ENCODE measurements at places on chromosomes 4 and X. TPM values are rescaled to one million over a fixed set of nuclear protein-coding genes. Genes with fewer than 3 reads are reported as not detected.

Gene SPANXC
- polyA plus RNA-seq = not detected

Gene CXCL3
- polyA plus RNA-seq = 0.84 TPM

Gene ACE2
- 1.2 TPM for polyA plus RNA-seq

Gene MAGEA6
- polyA plus RNA-seq = not detected

Gene GPR173
- 18.1 TPM for polyA plus RNA-seq

Gene ALB
- 2.7 TPM for polyA plus RNA-seq

Gene UGT2B17
- 2.9 TPM for polyA plus RNA-seq

Gene MAPK10
- polyA plus RNA-seq = 30.9 TPM

Gene CT55
- polyA plus RNA-seq = 0.33 TPM

Gene GPC4
- 49.2 TPM for polyA plus RNA-seq

Gene RBMX2
- 34.8 TPM for polyA plus RNA-seq

Gene ADD1
- polyA plus RNA-seq = 260 TPM

Gene CCDC158
- 1.5 TPM for polyA plus RNA-seq

Gene NWD2
- not detected for polyA plus RNA-seq

Gene SLC9B1
- polyA plus RNA-seq = 4.1 TPM

DNA sequence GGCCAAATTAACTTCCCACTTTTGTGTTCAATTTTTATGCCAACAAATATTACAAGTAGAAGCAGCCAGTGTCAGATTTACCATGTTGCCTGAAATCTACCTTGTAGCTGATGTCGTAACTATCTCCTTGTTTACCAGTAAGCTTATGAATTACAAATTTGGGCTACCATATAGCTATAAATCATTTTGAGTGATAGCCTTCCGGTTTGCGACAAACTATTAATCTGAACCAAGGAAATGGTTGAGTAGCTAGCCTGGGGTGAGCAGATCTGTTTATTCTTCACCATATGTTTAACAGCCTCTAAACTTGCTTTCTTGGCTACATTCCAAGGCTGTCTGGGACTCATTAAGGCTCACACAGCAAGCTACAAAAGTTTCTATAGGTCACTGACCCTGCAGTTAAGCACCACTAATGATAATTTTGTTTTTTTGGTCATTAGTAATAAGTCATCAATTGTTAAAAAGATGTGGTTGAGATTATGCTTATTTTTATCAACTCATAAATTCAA is 218.7 kb upstream of the SPOCK3 start:
- DNase-seq = no peak

GRCh38 chrX:117532339-117532738 is 584.3 kb downstream of the KLHL13 start:
- no peak for DNase-seq

- DNase-seq = no peak
Observed at GRCh38 chrX:16838202-16839066, 31.7 kb downstream of the RBBP7 start.

- DNase-seq = peak; percentile 31
Observed at GRCh38 chr4:167622481-167623240, 388.4 kb upstream of the SPOCK3 start.

- no peak for DNase-seq
Observed at GRCh38 chr4:123488916-123489315, 92.3 kb downstream of the SPRY1 start.

DNA sequence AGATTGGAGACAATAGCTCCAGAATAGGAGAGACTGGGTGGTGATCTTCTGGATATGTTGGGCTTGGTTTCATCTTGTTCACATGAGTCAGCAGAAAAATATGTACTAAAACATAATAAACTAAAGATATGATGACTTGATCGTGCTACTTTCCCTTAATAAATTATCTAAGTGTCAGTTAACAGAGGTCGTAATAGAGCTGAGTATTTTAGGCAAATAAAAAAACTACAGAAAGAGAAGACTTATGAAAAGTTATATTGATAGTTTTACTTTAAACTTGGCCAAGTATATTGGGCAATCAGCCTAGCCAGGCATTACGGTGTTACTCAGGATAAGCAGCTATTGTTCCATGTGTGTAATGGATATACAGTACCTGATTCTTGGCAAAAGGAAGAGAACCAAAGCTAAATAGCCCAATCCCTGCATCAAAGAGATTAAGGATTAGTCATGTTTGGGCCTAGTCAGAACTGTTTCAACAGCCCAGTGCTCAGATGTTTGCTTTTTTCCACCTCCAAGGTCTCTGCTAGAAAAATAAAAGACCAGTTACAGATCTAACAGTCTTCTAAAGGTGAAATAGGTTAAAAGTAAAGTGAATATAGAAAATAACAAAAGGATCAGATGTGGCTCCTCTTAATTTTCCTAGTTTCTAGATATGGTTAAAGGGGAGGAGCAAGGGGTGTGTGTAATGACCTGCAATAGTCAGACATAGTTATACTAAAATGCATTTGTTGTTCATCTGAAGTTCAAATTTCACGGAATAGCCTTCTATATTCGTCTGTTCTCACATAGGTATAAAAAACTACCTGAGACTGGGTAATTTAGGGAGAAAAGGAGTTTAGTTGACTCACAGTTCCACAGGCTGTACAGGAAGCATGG is 262.6 kb downstream of the ADGRL3 start:
- DNase-seq = no peak

- DNase-seq = no peak
Observed at GRCh38 chr4:161197912-161198311, 965.9 kb downstream of the FSTL5 start.

- DNase-seq = no peak
Observed at GRCh38 chrX:67961516-67961915, 417.7 kb downstream of the AR start.

DNA sequence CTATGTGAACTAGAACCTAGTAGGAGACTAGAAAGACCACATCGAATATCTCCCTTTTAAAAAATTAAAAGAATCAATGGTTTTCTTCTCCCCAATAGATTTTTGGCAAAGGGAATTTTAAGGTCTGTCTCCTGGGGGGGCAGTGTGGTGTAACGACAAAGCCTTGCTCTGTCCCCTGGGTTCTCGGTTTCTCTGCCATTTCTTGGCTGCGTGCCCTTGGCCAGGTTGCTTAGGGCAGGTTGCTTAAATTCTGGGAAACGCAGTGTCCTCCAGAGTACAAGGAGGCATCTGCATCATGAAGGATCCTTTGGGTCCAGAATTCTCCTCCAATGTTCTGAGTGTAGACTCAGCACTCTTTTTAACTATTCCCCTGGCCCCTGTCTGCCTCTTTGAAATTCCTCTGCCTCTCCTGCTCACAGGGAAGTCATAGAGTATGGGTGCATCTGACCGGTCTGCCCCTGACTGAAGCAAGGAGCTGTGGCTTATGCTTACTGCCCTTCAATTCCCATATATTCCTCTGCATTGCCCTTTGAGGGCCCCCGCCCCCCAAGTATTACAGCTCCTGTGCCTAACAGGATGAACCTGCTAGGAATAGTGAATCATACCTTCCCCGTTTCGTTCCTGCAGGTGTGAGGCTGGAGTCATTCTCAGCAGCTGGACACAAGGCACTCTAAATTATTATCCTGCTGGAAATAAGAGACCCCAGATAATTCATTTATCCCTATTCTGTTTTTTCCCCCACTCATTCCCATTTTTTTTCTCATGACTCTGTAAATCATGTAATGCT is 2.2 kb downstream of the KIT start:
- no peak for DNase-seq

DNA sequence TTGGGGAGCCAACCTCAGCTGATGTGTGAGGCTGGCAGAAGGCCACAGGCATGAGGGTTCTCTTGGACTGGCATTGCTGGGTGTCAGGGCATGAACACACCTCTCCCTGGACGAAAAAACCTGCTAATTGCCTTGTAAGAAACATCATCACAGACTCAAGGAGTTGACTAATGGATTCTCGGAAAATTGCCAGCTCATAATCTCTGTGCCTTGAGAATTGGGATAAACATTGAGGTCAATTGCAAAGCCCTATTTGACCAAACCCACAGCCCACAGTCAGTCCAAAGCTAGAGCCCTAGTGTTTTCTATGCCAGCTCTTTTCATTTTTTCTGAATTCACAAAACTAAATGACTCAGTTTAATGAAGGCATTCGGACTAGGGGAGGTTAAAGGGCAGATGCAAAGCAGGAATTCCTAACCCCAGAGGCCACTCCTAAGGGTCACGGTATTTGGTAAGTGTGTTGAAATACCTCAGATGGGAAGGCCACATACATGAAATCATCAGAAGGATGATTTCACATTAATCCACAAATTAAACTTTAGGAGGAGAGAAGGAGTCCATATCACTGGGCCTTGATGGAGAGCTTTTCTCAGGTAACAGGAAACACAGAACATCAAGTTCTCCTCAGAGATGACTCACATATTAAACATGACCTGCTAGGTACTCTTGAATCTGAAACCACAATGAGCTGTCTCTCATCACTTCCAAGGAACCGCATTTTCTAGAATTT is 39.0 kb upstream of the RASL11B start:
- no peak for DNase-seq

DNA sequence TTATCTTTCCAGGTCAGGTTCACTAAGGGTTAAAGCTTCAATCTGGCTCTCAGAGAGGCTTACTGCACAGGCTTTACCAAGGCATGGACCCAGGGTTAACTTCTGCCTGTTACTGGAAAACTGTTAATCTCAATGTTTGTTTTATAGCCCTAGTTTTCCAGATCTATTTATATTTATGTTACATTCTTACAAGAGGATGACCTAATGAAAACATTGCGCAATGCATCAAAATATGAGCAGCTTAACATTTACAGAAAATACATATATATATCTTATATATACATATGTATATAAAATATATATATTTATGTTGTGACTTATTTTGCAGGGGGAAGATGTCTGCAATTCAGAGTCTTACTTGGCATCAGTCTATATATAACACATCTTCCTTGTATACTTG is 112.3 kb downstream of the PCDH19 start:
- no peak for DNase-seq

GRCh38 chr4:130648570-130648969 is 1552.6 kb downstream of the C4orf33 start:
- no peak for DNase-seq

GRCh38 chr4:88807499-88807898 is 109.9 kb upstream of the NAP1L5 start:
- DNase-seq = no peak

DNA sequence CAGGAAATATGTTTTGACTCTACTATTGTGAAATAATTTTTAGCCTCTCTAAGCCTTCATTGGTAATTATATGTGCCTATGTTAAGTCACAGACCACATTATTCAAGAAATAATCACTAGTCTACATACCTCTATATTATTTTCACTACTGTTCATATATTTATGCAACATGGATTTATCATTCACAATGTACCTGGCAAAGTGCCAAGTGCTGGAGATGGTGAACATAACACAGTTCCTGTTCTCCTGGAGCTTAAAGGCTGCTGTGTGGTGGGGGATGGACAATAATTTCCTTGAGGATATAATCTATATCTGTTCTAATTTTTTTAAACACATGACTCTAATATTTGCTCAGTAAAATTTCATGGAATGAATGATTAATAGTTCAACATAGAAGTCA is 527.7 kb upstream of the CXorf51A start:
- no peak for DNase-seq

- DNase-seq = no peak
Observed at GRCh38 chr4:145690610-145691009, 10.7 kb downstream of the C4orf51 start.

GRCh38 chrX:132094164-132094563 is 33.7 kb downstream of the FRMD7 start:
- DNase-seq = no peak

GRCh38 chr4:107094332-107094731 is 58.2 kb upstream of the DKK2 start:
- no peak for DNase-seq

GRCh38 chr4:69984030-69984443 is 11.7 kb upstream of the STATH start:
- DNase-seq = peak; percentile 36

GRCh38 chr4:137601934-137602333 is 69.6 kb upstream of the PCDH18 start:
- DNase-seq = no peak

- no peak for DNase-seq
Observed at GRCh38 chrX:31934842-31935370, 863.1 kb upstream of the FTHL17 start.

GRCh38 chr4:122533841-122534240 is 77.3 kb upstream of the IL2 start:
- no peak for DNase-seq

- no peak for DNase-seq
Observed at GRCh38 chr4:122172266-122172665, 20.1 kb downstream of the BLTP1 start.

DNA sequence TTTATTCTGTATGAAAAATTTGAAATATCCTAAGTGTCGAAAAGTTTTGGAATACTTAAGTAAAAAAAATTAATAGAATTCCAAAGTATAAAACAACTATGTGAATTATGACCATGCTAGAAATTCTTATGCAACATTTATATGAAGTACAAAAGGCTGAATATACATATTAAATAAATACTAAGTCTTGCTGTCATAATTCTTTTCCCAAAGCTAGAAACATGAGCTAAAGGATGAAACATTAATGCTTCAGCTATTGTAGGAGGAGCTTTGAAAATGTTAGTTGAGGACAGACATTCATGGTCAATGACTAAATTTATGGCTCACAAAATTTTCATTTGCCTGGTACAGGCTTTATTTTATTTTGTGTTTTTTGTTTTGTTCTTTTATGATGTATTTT is 207.3 kb downstream of the GABRB1 start:
- DNase-seq = no peak

GRCh38 chrX:121903961-121904360 is 856.6 kb downstream of the GLUD2 start:
- no peak for DNase-seq

DNA sequence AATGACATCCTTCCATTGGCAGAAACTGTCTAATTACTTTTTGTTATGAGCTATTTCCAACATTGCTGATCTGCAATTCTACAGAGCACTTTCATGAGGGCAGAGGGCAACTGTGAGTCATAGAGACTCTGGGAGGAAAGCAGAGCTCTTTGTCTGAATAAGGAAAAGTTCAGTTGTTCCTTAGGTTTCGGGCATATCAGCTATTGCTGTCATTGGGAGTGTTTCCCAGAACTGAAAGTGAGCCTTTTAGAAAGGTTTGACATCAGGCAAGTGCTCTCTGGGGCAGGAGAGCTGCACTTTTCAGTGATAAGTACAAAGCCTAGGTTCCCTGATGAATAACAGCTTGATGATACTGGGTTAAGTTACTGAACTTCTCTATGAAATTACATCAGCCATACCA is 119.2 kb upstream of the EDNRA start:
- DNase-seq = peak; percentile 54

GRCh38 chr4:42627885-42628646 is 28.8 kb downstream of the ATP8A1 start:
- no peak for DNase-seq

DNA sequence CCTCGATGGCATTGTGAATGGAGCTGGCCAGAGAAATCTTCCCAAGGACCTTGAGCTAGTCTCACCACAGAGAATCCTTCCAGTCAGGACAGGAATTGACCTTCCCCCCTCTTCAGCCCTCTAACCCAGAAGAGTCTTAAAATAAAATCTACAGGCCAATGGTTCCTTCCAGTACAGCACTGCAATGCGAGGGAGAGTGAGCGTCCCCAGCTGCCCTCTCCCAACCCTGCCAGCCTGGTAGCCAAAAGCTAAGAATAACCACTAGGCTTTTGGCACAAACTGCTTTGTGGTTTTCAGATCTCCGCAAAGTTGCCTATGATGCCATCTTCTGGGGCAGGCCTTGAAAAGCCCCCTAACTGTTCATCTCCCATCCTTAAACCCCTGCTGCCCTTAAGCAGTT is 175.1 kb downstream of the AR start:
- no peak for DNase-seq

GRCh38 chr4:155497306-155497705 is 120.5 kb upstream of the MAP9 start:
- DNase-seq = no peak

GRCh38 chrX:53813670-53814440 is 127.3 kb upstream of the HUWE1 start:
- no peak for DNase-seq

- DNase-seq = no peak
Observed at GRCh38 chr4:182640491-182640890, 276.7 kb downstream of the DCTD start.

All from right lung (tissue), 10 donors.